ENCODE measurements at places on chromosomes 13 and 19.

DNA sequence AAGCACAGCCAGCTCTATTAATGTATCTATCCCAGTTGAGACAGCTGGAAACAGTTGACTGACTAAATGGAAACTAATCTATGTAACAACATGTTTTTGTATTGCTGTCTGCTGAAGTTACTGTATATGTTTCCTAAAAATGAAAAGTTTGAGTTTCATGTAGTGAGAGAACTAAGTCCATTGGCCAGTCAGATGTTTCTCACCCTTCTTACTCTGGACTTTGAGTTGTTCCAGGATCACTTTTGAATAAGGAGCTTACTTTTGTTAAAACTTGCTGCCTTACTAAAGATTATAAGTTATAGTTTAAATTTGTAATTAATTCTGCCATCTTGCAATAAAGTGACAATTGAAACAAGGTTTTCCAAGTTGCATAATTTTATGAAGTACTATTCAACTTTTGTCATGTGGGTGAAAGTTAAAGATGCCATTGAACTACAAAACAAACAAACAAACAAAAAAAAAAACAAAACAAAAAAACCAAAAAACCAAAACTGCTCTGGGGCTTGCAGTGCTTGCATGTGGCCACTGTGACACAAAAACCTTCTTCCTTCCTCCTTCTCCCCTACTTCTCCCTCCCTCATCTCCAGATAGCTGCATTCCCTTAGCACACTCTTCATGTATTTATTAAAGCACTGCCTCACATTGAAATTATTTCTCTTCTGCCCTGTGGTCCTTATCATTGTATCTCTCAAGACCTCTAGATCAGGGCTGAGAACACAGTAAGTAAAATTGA lies 15.3 kb downstream of the WDFY2 start:
- DNase-seq: no peak

- DNase-seq: no peak
Observed at GRCh38 chr13:28753208-28753892, 34.6 kb upstream of the SLC46A3 start.

- no peak for DNase-seq
Observed at GRCh38 chr19:11446652-11447301, 11.3 kb downstream of the PRKCSH start.

DNA sequence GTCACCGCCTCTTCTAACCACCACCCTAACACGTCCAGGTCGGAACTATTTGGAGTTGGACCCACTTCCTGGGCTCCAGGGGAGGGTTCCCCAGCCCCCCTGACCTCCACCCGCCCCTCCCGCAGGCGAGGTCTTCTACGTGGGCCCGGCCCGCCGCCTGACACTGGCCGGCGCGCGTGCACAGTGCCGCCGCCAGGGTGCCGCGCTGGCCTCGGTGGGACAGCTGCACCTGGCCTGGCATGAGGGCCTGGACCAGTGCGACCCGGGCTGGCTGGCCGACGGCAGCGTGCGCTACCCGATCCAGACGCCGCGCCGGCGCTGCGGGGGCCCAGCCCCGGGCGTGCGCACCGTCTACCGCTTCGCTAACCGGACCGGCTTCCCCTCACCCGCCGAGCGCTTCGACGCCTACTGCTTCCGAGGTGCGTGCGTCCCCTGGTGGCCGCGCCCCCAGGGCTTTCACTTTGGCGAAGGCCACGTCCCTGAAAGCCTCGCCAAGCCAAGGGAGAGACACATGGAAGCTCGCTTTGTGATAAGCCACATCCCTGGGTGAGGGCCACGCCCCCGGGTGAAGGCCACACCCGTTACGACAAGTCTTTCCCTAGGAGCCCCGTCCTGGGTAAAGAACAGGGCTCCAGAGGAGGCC lies 13.2 kb downstream of the NCAN start:
- DNase-seq: no peak

DNA sequence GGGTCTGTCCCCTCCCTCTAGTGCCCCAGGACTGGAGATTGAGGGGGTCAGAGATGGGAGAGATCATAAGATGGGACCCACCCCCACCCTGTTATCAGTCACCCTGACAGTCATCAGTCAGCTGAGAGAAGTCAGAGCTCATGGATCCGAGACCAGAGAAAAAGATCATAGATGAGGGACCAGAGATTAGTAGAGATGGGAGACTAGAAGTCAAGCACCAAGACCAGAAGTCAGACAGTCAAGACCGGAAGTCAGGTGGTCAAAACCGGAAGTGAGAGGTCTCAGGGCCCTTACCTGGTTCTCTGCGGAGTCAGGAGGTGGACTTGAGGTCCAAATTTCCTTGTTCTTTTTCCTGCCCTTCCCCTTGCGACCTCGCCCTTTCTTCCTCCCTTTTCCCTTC lies 7.0 kb downstream of the COL5A3 start:
- no peak for DNase-seq

DNA sequence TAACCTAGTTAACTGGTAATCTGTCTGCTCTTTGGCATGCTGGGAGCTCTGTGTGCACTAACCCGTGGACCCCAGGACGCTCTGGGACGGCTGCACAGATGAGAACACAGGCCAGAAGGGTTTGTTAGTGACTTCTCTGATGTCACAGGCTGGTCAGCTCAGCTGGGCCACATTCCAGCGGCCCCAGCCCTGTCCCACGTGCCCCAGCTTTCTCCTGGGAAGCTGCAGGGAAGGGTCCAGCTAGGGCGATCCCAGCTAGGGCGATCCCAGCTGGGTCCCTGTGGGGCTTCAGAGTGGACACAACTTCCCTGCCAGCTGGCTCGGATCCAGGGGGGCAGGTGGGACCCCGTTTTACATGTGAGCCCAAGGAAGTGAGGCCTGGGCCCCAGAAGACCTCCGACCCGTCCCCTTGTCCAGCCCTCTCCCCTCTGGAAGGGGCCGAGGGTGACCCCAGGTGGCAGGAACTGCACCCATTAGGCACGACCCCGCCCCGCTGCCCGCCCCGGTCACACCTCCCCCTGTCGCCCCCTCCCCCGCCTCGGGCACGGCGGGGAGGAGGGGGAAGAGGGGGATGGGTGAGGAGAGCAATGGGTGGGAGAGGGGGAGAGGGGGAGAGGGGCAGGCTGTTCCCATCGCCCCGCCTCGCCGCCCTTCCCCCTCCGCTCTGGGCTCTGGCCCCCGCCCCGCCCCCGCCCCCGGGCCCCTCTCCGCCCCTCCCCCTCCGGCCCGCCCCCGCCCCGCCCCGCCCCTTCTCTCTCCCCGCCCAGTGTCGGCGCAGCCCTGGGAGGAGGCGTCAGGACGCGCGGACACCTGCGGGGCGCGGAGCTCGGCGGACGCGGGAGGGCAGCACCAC lies 75.2 kb upstream of the MCF2L start:
- DNase-seq: no peak

DNA sequence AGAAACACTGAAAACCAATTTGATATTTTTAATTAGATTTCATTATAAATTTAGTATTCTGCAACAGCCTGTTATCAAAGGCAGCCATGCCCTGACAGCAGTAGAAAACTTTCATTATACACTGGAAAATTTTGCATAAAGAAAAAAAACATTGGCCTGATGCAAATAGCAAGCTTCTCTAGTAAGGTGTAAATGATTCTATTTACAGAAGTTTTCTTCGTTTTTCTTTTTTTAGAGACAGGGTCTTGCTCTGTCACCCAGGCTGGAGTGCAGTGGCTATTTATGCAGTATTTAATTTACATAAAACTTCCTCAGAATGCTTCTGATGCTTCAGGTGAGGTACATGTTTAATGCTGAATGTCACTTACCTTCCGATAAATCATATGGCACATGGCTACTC lies 67.0 kb downstream of the ABCC4 start:
- no peak for DNase-seq

GRCh38 chr19:38900743-38901190 lies 998 bp downstream of the NFKBIB start:
- DNase-seq: no peak

- peak; percentile 75 for DNase-seq
Observed at GRCh38 chr13:82758044-82758443, 1124.2 kb downstream of the SLITRK1 start.

DNA sequence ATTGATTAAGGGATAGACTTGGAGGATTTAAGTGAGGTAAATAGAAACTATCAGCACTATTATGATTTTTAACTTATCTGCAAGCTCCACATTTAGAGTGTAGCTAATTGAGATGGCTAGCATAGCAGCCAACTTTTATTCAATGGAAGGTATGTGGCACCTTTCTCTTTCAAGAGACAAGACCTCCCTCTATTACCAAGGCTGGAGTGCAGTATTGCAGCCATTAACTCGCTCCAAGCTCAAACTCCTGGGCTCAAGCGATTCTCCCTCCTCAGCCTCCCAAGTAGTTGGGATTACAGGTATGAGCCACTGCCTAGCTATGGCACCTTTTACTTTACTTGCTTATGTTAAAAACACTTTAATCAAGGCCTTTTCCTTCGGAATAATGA lies 8.2 kb downstream of the TPT1 start:
- DNase-seq: no peak

DNA sequence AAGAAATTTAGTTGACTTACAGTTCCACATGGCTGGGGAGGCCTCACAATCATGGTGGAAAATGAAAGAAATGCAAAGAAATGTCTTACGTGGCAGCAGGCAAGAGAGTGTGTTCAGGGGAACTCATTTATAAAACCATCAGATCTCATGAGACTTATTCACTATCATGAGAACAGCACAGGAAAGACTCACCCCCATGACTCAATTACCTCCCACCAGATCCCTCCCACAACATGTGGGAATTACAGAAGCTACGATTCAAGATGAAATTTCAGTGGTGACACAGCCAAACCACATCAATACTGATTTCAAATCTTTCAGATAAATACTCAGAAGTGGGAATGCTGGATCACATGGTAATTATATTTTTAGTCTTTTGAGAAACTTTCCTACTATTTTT lies 1357.9 kb downstream of the SLITRK5 start:
- DNase-seq: no peak

- no peak for DNase-seq
Observed at GRCh38 chr19:44712864-44713515, 14.0 kb downstream of the CEACAM16 start.

GRCh38 chr13:84137292-84137691 lies 255.0 kb upstream of the SLITRK1 start:
- DNase-seq: no peak

- DNase-seq: no peak
Observed at GRCh38 chr19:56134654-56134921, 6.5 kb upstream of the ZNF444 start.

DNA sequence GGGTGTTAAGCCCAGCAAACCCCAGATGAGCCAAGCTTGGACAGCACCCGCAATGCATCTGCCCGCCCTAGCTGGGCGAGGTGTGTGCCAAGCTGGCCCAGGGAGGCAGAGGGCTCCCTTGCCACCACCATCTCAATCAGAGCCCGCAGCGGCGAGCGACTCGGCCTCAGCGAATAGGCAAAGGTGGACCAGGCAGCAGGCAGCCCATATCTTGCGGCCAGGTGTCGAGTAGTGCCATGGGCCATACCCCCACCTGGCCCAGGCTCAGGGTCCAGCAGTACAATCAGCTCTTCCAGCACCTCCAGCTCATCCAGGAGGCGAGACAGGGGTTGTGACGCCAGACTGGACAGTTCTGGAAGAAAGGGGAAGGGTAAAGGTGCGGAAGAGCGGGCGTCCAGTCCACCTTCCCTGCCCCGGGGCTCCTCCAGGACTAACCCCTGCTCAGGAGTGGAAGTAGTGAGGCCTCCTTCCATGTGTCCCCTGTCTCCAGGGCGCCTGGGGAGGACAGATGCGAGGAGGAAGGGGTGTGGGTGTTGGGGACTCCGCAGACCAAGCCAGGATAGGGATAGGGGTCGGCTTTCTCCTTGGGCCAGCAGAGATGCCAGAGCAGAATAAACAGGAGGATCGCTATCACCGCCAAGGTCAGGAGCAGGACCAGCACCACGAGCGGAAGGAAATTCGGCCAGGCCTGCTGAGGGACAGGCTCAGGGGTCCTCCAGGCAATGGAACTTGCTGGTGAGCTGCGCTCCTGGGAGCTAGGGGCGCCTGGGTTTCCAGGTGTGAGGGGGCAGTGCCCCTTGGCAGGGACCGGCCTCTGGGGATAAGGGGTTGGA lies 2.8 kb downstream of the IGFLR1 start:
- DNase-seq: no peak

- DNase-seq: no peak
Observed at GRCh38 chr19:38932425-38933179, 1.9 kb downstream of the MRPS12 start.

DNA sequence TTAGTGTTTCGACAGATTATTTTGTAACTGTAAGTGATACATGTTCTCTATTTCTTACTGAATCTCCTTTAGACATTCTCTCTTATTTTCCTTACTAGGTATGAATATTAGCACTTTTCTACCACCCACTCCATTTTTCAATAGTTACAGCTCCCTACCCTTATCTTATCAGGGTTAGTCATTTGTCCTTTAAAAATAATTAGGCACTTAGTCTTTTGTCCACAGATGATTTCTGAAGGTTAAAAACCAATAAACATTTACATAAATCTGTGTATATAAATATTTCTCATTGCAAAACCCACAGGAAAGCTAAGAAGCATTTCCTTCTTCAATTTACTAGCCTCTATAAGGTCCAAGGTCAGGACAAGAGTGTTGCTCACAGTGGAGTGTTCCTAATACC lies 624.1 kb upstream of the MIR17HG start:
- no peak for DNase-seq

DNA sequence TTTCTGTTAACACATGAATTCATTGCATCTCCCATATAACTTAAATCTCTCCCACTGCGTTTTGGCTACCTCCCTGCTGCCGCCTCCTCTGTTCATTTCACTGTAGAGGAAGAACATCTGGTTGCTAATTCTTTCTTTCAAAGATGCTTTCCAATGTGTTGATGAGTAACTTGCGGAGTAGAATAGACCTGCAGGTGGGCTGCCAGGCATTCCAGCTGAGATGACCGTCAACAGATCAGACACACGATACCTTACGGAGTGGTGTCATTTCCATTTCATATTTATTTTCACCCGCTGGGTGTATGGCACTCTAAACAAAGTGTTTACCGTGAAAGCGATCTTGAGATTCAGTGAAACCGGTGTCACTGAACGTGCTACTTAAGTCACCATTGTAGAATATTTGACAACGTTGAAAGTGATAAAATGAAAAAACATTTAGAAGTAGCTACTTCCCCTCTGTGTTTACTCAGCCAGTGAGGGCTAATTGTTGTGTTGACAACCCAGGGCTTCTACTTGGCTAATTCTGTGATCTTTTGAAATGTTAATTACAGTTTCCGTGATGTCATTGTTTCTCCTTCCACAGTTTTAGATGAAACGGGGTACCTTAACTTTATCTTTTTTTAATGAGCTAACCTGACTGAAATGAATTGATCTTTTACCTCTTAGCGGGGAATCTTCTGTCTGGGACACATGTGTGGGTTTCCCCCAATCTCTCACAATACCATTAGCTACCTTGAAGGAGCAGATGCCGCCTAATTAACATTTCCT lies 228.5 kb upstream of the ARGLU1 start:
- DNase-seq: peak; percentile 85

DNA sequence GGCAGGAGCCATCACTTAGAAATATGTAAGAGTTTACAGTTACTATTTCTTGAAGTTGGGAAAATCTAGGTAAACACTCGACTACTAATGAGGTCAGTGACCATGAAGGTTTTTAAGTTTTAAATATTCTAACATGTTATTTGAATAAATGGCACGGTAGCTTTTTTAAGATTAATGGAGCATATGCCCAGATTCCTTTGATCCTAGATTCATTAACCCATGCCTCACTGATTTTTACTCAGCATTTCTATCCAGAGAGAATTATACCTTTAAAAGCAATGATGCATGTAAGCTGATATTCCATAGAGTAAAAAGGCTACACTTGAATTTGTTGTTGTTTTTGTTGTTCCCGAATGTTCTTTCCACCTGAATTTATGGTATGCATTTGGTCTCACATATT lies 541.4 kb downstream of the DACH1 start:
- DNase-seq: no peak
